ENCODE measurements at places on chromosomes 2 and 18. TPM values are rescaled to one million over a fixed set of nuclear protein-coding genes. Genes with fewer than 3 reads are reported as not detected.

- DNase-seq, result no peak
Observed at GRCh38 chr2:241137276-241138190, 11.7 kb downstream of the PASK start.

The SMCHD1 gene
- 42.3 TPM for total RNA-seq

The STAMBP gene
- total RNA-seq, result 40.5 TPM

DNA sequence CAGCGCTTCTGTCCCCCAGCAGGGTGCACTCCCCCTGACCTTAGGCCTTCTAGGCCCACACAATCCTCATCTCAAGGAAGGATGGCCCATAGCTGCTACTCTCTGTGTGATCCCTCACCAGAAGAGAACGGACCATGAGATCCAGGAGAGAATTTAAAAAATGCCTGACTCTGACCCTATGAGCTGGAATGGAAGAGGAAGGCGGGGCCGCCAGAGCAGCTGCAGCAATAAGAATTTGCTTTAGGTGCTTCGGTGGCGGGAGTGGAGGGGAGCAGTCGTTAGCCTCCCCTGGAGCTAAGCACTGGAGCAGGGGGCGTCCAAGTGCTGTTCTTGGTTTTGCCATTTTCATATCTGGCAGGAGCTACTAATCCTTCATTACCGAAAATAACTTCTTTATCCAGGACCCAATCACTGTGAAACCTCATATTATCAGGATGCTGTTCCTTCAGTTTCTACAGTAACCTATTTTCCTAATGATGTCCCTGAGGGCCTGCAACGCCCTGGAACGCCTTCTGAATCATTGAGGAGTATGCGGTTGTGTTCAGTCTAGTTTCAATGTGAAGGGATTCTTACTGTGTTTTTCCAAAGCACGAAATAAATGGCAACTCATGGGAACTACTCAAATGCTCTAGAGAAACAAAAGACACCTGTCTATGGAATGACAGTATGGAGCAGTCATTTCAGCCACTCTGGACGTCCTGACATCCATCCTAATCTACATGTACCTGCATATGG is 105.1 kb upstream of the SIX2 start:
- no peak for DNase-seq

The OR6B2 gene
- total RNA-seq, result not detected

The TTN gene
- total RNA-seq, result 26.1 TPM

GRCh38 chr2:143397884-143398614 is 268.8 kb downstream of the ARHGAP15 start:
- DNase-seq, result no peak

The KIF5C gene
- total RNA-seq, result 0.96 TPM

The RPS27A gene
- 703 TPM for total RNA-seq

The FOXI3 gene
- not detected for total RNA-seq

DNA sequence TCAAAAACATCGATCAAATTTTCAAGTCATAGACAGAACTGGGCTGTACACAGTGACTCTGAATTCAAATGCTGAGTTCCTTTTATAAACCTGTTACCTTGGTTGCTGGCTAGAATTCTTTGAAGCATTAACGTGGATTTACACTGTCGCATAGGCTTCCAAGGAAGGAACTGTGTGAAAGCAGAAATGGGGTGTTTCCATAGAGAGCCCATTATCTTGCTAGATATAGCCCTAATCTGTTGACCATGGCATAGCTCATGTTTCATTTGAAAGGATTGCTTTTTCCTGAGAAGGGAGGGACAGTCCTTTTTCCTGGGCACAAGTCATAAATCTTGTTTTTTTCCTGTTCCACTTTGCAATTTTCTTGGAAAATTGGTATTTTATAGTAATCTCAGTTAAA is 73.8 kb upstream of the NEUROD1 start:
- DNase-seq, result no peak

GRCh38 chr2:106044021-106044420 is 150.1 kb downstream of the UXS1 start:
- DNase-seq, result no peak

GRCh38 chr2:45685260-45685659 is 33.8 kb downstream of the PRKCE start:
- DNase-seq, result no peak

DNA sequence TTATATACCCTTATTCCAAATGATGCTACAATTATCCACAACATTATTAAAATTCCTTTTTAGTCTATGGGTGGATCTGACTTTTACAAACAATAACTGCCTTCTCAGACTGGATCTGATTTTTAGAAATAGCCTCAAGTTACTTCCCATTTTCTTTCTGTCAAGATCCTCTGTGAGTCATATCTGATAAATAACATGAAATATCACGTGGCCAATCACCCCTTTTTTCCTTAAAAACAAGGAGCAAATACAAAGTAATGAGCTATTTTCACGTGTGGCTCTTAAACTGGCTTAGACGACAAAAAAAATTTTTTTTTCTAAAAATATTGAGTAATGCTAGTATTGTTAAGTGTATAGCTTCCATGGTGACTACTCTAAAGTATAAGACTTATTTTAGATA is 6.7 kb downstream of the PELI1 start:
- no peak for DNase-seq

DNA sequence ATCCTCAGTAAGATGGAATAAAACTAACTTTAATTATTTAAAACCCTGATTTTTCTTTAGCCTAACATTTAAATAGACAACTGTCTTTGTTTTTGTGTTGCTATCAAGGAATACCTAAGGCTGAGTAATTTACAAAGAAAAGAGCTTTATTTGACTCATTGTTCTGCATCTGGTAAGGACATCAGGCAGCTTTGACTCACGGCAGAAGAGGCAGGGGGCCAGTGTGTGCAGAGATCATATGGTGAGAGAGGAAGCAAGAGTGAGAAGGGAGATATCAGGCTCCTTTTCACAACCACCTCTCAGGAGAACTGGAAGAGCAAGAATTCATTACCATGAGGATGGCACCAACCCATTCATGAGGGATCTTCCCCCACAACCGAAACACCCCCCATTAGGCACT is 64.6 kb upstream of the TFPI start:
- no peak for DNase-seq

The ANKRD30BL gene
- not detected for total RNA-seq

The NR4A2 gene
- 3.5 TPM for total RNA-seq

- DNase-seq, result peak; percentile 79
Observed at GRCh38 chr2:177753682-177754491, 318.7 kb downstream of the PDE11A start.

DNA sequence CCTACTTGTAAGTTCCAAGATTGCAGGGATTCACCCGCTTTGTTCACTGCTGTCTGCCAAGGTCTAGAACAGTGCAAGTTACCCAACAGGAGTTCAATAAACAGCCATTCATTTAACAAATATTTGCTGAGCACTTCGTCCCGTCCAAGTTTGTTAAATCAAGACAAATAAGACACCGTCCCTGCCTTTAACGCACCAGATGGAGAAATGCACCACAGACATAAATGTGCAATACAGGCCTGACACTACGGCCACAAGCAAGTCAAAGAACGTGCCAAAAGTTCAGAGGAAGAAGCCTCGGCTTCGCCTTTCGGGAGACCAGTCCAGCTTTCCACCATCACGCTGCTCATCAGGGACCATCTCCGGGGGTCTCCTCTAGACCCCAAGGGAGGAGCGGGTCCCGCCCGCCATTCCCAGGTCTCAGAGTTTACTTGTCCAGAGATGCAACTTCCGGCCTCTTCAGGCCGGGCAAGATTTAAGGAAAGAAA is 429 bp downstream of the C2orf76 start:
- DNase-seq, result no peak

DNA sequence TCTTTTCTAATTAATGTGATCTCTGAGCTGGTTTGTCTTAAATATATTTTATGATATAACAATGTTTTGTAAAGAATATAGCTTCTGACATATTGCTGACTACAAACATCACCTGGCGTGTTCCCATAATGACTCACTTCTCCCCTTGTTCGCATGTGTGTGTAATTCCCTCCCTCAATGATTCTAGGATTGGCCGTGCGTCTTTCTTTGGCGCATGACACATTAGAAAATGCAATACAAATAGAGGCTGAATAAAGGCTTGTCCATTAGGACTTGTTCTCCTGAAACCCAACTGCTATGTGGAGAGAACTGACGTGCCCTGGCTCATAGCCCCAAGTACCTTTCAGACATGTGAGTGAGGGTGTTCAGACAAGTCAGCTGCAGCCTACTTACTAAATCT is 159.7 kb upstream of the CDH20 start:
- DNase-seq, result no peak

DNA sequence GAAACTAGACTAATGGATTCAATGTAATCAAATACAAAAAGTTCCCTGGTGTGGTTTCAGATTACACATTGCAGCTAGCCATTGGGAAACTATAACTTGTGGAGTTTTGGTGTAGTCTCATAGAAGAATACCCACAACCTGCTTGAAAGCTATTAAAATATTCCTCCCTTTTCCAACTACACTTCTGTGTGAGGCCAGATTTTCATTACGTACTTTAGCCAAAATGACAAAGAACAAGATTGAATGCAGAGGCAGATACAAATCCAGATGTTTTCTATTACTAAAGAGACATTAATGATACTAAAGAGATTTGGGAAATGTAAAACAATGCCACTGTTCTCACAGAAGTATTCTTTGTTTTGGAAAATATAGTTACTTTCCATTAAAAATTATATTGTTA is 128.7 kb upstream of the SLC35G4 start:
- DNase-seq, result no peak

DNA sequence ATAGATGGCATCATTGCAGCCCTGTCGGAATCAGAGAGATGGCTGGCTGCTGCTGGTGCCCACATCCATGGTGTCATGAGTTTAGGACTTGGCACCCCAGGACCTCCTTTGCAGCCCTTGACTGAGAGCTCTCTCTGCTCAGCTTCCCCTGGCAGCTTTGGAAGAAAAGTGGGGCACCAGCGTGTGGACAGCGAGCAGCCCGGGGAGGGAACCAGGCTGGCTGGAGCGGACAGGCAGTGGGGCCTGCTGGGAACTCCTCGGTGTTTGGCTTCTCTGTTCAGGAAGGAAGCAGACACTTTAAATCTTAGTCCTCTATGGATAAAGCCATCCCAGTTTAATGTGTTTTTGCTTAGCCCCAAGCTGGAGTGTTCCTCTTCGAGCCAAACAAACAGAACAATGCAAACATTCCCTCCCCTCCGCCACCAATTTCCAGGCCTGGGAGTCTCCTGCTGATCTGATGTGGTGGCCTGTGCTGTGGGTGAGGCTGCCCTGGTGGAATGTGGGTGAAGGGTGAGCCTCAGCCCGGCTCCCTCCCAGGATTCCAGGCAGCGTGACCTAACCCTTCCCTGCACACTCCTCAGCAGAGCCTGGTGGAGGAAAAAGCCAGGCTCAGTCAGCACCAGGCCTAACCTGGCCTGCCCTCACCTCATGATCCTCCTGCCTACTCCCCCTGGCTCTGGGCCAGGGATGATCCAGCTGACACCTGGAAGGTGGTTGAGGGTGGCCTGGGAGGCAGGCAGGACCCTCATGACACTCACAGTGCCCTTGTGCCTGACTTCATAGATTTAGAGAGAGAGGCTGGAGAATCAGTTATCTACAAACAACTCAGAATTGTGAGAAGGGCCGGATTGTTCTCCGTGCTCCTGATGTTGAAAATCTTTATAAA is 21.6 kb upstream of the ITGB6 start:
- peak; percentile 83 for DNase-seq

The TLX2 gene
- not detected for total RNA-seq

The UBXN4 gene
- 114 TPM for total RNA-seq

- no peak for DNase-seq
Observed at GRCh38 chr2:200262047-200262446, 44.4 kb upstream of the SPATS2L start.

GRCh38 chr2:29193111-29193510 is 77.9 kb downstream of the CLIP4 start:
- no peak for DNase-seq

The CCDC141 gene
- total RNA-seq, result 22.5 TPM

- DNase-seq, result no peak
Observed at GRCh38 chr2:38492042-38492615, 110.6 kb downstream of the HNRNPLL start.

- DNase-seq, result no peak
Observed at GRCh38 chr2:142824756-142825155, 52.7 kb upstream of the KYNU start.

DNA sequence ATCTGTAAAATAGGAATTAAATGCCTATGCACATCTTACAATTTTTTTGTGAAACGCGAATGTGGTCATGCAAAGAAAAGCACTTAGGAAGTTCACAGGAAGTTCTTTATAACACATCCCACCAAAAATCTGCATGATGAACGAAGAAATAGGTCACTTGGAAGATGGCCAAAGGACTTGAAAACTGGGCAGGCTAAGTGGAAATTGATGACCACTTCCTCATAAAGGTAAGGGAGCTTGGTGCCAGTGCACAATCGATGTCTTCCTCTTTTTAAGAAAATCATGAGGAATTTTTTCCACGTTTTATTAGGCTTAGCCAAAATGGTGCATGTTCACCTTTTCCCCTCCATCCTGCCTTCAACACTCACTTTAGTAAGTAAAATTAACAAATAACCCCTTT is 8.2 kb upstream of the NT5C1B start:
- DNase-seq, result no peak

DNA sequence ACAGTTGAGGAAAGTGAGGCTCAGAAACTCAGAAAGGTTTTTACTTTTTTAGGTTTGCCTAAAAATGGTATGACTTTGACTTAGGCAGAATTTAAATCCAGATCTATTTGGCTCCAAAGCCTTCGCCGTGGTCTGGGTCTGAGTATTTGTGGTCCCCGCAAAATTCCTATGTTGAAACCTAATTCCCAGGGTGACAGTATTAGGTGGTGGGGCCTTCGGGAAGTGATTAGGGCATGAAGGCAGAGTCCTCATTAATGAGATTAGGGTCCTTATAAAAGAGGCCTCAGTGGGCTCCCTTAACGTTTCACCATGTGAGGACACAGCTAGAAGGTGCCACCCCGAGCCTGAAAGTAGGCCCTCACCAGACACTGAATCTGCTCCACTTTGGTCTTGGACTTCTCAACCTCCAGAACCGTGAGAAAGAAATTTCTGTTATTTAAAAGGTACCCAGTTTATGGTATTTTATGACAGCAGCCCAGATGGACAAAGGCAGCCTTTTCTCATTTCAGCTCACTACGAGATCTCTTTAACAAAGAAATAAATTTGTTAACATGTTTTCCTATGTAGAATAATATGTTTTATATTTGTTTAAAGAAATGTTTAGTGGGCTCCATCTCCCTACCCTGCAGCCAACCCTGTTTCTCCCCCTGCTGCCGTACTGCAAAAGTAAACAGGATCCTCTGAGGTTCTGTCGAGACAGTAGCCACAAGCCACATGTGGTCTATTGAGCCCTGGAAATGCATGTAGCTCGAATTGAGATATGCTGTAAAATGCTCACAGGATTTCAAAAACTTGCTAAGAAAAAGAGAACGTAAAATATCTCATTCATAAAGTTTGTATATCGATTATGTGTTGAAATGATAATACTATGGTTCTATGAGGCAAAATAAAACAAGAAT is 80.6 kb downstream of the MOGAT1 start:
- DNase-seq, result no peak

DNA sequence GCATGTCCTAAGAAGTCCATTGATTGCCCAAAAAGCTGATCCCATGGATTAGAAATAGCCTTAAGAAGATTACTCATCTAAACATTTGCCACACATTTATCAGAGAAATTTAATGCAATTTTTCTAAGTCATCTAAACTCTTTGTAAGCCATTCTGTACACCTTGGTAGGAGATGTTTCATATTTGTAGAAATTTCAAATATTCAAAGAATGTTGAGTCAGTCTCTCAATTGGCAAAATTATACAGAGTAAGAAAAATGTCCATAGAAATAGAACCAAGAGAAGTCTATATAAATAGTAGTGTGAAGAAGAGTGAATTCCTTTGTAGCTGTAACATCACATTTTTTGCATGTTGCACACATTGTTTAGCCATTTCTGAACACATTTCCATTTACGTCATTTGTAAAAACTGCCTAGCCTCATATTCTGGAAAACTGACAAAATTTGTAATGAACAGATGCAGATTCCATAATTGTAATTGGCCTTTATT is 128.6 kb downstream of the MSTN start:
- no peak for DNase-seq
